Astrocyte (in vitro differentiated cells and primary cell): ENCODE measurements at places on chromosomes 6 and 20. TPM values are rescaled to one million over a fixed set of nuclear protein-coding genes. Genes with fewer than 3 reads are reported as not detected.

MKKS gene
- 13.4 and 14.2 TPM in 2 replicates for total RNA-seq

TAGAP gene
- 0.10 and 0.11 TPM in 2 replicates for total RNA-seq

SLC17A3 gene
- not detected in 2 replicates for total RNA-seq

MYBL2 gene
- total RNA-seq, result 3.0 and 6.2 TPM in 2 replicates

TTK gene
- 3.3 and 4.9 TPM in 2 replicates for total RNA-seq

MAD2L1BP gene
- 28.0 and 32.2 TPM in 2 replicates for total RNA-seq

HLA-DQB2 gene
- total RNA-seq, result not detected in 2 replicates

SCUBE3 gene
- total RNA-seq, result 8.5 and 10.1 TPM in 2 replicates

DNA sequence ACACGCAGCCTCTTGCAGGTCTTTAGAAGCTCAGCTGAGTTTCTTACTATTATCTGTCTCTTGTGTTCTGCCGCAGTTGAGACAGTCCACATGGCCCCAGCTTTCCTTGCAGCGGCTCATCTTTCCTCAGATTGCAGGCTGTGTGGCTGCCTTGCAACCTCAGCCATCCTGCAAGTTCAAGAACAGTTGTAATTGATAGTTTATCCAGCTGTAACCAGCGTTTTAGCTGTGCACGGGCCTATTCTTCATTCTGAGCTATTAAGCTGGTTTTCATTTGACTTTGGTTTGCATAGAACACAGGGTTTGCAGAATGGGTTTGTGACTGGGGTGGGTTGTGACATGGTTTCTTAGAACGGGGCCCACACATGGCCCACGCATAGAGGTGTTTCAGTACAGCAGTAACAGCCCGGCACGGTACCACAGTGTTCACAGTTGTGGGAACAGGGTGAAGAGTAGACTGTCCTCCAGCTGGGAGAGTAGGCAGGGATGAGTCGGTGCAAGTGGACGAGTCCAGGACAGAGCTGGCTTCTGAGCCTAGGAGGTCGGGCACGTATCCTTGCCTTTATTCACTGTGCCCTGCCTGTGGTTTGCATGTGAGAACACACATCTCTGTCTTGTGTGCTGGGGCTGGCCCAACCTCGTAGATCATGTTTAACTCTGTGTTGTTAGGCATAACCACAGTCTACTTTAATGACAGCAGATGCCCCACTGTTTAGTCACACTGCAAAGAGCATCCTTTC lies 89.2 kb downstream of the RPP40 start:
- peak; percentile 48 for DNase-seq

GRCh38 chr20:57170343-57170742 lies 96.1 kb downstream of the BMP7 start:
- no peak for DNase-seq

- DNase-seq, result no peak
Measured at GRCh38 chr6:37516076-37516919, 16.6 kb upstream of the CCDC167 start.

DNA sequence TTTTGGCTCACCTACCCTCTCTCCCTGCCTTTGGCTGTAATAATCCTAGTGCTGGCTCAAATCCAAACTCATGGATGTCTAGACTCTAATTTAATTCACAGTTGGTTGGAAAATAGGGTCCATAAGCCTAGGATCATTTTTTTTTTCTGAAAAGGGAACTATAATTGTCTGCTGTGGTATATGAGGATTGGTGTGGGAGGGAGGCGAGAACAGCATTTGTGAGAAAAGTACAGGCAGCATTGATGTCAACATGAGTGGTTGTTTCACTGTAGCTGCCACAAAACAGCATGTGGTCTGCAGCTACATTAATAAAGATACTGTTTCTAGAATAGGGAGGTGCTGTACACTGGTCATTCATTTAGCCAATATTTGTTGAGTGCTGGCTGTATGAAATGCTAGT lies 18.6 kb upstream of the POLR1H start:
- DNase-seq, result no peak

DNA sequence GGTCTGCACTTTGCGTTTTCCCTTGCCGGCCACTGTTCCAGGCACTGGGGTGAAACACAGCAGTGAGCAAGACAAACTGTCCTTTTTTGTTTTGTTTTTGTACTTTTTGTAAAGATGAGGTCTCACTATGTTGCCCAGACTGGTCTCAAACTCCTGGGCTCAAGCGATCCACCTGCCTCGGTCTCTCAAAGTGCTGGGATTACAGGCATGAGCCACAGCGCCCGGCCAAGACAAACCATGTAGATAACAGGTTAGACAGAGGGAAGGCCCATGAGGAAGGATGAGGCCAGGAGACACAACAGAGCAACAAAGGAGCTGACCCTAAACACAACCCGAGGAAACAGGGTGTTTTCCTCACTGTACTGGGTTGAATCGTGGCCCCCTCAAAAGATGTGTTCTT lies 165.4 kb downstream of the NFATC2 start:
- DNase-seq, result no peak

DNA sequence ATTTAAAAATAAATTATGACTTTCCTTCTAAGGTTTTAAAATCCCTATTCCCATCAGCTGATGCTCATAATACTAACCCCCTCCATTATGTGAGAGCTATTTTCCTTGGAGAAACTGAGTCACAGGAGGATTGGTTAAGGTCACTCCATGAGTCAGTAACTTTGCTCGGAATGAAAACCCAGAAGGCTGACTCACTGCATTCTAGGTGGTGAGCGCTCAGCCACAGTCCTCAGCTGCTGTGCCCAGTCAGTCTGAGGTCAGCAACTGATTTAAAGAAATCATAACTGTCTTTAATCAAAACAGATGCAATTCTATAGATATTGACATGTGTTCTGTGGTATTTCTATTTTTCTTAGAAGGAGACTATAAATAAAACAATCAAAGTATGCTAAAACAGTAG lies 359.2 kb downstream of the GJA1 start:
- peak; percentile 97 for DNase-seq

- peak; percentile 56 for DNase-seq
Measured at GRCh38 chr6:27867051-27867944, 44.9 kb downstream of the OR2B2 start.

DNA sequence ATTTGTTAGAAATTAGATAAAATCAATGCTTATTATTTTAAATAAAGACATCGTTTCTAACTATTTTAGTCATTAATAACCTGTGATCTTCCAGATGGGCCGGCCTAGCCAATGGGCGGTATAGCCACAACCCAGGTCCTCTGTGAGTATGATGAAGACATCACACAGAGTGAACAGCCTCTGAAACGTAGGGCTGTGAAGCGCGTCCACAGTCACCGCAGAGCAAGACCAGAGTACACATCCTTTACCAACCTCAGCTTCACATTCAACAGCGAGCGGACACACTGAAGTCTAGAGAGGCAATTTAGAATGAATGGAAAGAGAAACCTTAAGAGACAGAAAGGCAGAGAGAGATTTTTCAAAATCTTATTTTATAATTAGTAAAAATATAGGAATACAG lies 125.0 kb upstream of the RPS6KA2 start:
- DNase-seq, result no peak

DNA sequence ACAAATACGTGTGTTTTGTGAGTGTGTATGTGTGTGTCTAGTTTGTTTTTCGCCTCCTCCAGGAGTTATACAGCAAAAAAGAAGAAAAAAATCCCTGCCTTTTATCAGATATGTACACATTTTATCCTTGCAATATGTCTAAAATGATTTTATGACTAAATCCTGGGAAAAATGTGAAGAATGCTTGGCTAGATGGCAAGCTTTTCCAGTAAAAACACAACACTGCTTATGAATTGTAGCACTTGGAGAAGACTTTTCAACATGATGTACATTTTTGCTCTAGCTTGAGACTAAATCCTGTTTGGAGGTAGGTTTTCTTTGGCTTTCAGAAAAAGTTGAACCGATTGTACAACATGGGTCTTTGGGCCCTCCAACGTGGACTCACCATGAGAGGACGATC lies 160.2 kb downstream of the GMPR start:
- DNase-seq, result peak; percentile 76

- no peak for DNase-seq
Measured at GRCh38 chr6:166989427-166990032, 9.7 kb upstream of the CEP43 start.

DNA sequence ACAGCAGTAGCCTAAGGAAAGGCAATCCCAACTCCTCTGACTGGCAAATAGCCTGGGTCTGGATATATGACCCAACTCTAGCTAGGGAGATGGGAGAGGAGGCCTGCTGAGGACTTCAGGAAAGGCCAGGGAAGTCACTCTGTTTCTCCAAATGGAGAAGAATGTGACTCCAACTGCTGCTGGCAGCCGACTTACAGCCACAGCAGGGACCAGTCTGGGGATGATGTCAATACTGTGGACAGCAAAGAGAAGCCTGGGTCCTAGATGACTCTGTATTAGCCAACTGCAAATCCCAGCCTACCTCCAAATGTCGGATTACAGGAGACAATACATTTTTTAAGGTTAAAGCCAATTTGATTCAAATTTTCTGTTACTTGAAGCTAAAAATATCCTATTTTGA lies 232.6 kb downstream of the FOXC1 start:
- DNase-seq, result no peak
